Tongue (tissue), 3 donors: ENCODE measurements at places on chromosomes 12 and 14.
A peak's percentile ranks its signal among the peaks of the same experiment; 100 is the strongest.

DNA sequence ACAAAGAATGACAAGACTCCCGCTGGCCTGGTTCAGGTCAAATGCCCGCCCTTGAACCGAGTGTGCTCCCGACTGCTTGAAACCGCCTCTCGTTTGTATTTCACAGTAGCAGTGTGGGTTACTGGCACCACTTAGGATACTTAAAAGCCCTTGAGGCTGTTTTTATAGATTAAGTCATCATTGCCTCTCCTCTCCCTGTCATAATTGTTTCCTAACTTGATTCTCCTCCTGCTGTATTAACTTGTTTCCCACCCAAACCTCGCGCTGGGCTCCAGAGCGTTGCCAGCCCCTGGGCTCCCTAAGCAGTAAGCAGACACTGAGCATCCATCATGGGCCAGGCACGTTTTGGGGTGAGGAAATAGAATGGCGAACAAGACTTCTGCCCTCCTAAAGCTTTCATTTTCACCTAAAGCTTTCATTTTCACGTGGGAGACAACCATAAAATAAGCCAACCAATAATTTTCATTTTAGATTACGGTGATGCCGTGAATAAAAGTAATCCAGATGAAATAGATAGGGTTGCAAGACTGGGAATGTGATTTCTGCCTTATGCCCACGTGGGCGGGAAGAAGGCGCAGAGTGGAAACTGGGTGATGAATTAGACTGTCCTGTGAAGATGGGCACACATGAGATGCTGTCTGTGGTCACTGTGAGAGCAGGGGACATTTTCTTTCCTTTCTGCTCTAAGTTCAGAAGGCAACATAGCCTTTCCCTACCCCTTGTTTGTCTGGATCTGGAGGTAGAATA lies 97.5 kb downstream of the PPP2R5C start:
- DNase-seq, result no peak

DNA sequence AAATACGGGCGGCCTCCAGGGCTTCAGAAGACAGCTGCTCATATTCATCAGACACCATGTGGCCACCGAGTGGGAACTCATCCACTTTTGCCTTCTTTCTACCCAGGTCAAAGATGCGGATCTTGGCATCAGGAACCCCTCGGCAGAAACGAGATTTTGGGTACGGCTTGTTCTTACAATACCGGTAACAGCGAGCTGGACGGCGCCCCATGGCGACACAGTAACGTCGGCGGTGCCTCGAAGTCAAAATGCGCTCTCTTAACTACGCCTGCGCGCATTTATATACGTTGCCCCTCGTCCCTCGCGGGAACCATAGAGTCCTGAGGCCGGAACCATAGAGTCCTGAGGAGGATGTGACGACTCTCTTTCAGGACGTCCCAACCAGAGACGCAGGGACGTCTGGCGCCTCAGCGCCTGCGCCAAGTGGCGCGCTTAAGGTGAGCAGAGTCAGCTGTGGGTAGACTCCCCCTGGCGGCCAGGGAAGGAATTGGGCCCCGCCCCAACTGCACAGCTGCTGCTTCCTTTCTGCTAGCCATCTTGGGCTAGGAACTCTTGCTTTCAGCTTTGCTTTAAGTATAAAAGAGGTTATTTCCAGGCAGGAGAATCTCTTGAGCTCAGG lies at the start of gene RPL10L:
RPL10L (minus strand) TSS at position 256 of the 619 bp plus-strand sequence; CDS start at position 211, 45 bp downstream.
- DNase-seq, result no peak

DNA sequence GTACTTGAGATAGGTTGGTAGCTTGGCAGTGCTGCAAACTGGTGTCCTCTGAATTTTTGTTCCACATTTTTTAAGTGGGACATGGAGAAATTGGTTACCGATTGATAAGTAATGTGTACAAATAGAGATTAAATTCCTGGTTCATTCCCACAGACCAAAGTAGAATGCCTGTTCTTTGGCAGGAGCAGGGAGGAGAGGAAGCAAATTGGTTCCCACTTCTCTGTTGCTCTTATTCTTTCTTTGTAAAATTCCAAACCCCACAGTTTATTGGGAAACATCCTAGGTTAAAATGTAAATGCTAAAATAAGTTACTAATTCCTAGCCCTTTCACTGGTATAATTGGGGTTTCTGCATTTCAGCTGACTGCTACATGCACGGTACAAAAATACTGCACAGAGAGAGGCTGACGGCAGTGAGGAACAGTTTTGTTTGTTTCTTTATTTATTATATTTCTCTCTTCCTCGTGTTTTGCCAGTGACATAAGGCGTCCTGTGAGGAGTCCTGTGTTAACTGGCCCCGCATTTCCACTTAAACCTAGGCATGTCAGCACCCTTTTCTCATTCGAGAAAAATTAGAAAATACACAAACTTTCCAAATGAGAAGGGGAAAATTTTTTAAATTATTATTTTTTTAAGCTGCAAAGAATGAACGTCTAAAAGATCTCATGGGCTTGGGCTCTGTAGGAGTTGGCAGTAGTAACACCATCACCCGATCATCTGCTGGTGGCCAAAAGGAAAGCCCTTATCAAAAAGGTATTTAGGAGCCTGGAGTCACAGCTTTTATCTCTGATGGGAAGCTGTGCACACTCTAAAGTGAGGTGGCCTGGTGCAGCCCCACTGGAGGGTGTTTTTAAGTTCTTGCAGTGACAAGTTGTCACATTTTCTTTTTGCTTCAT lies 25.4 kb upstream of the BCL7A start:
- no peak for DNase-seq

DNA sequence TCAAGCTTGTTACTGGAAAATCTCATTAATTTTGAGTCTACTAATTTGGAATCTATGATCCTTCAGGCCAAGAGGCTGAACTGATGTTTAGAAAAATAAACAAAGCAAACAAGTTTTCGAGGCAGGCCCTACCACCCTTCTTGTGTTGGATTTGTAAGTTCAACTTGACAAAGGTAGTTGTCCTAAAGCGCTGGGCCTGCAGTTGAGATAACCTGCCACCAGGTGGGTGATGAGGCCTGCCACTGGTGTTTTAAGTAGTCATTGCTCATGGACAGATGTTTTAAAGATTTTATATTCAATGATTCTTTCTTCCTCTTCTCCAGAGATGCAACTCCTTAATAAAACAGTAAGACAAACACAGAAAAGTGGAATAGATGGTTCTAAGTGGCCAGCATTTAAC lies 19.4 kb downstream of the ACVRL1 start:
- DNase-seq, result no peak

GRCh38 chr14:57209561-57209960 lies 59.1 kb downstream of the EXOC5 start:
- no peak for DNase-seq

DNA sequence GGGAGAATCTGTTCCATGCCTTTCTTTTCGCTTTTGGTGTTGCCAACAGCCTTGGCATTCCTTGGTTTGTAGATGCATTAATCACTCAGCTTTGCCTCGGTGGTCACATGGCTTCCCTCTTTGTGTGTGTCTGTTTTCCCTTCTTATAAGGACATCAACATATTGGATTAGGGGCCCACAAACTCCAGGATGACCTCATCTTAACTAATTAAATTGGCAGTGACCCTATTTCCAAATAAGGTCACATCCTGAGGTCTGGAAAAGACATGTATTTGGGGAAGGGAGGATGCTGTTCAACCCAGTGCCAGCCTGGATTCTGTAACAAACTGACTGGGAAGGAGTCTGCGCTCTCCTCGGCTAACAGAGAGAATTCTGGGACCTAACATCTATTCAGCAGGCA lies 365.7 kb upstream of the FKBP4 start:
- no peak for DNase-seq

- no peak for DNase-seq
These were observed 1.4 kb upstream of the KLRC1 start for GRCh38 chr12:10454531-10454930.

- no peak for DNase-seq
These were observed 413.4 kb downstream of the BCAT1 start for GRCh38 chr12:24535334-24536069.

GRCh38 chr14:96345669-96346068 lies 17.5 kb downstream of the ATG2B start:
- DNase-seq, result no peak

- no peak for DNase-seq
These were observed 3.5 kb upstream of the HIGD1C start for GRCh38 chr12:50948798-50949197.

DNA sequence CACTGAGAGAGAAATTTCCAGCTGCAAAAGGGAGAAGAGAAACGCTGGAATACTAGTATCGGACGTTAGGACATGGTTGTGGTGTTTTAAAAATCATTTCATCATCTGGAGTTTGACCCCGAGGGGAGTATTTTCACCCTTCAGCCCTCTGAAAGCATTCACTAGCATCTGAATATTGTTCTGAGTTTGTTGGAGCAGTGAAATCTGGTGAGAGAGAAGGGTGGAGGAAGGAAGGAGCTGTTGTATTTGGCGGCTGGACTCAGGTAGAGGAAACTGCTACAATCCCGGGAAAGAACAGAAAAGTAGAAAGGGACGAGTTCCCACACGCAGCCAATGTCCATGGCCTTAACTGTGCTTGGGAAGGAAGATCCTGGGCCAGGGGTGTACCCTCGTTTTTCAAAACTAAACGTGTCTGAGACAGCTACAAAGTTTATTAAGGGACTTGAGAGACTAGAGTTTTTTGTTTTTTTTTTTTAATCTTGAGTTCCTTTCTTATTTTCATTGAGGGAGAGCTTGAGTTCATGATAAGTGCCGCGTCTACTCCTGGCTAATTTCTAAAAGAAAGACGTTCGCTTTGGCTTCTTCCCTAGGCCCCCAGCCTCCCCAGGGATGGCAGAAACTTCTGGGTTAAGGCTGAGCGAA lies 896 bp upstream of the CDKN1B start:
- peak; percentile 63 for DNase-seq

DNA sequence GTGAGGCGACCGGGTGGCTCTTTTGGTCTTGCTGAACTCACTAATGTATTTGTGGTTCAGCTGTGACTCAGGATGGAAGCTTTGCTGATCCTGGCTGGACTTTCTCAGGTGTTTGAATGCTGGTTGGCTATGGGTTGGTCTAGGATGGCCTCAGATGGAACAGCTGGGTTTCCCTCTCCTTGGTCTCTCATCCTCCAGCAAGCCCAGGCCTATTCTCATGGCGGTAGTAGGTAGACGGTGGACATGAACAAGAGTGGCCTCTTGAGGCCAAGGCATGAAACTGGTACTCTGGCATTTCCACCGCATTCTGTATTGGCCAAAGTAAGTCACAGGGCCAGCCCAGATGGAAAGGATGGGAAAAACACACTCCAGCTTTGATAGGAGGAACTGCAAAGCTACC lies 11.8 kb upstream of the POLR3B start:
- DNase-seq, result peak; percentile 50

GRCh38 chr14:59292921-59293534 lies 104.6 kb downstream of the DAAM1 start:
- peak; percentile 15 for DNase-seq

DNA sequence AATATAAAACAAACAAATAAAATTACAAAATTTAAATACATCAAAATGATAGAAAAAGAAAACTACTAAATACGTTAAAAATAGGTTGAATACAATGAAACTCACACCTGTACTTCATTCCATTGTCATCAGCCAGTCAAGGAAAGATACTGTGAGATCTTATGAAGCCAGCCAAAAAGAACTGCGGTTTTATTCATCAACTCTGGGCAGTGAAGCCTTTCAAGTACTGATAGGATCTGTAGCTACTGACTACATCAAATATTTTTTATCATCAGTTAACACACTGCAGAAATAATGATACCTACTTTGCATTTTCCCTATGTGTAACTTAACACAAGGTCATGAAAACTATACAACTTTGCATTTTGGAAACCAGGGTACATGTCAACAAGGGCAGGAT lies 46.3 kb upstream of the FAR2 start:
- no peak for DNase-seq

DNA sequence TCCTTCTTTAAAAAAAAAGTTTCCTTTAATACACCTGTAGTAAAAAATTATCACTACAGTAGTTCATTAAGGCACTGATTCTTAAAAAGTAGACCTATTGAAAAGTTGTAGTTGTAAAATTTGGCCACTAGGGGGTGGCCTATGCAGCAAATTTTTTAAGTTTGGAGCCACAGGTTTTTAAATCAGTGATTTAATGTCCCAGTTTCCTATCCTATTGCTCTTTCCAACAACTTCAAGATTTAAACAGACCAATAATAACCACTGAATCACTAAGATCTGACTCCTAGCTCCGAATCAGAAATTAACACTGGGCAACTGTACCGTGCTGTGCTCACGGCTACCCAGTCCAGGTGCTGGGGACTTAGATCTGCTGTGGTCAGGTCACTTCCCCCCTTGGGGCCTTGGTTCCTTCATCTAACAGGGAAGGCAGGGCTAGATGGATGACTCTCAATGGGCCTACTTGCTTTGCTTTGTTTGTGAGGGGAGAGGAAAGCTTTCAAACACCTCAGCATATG lies 279.3 kb downstream of the MED13L start:
- peak; percentile 78 for DNase-seq

DNA sequence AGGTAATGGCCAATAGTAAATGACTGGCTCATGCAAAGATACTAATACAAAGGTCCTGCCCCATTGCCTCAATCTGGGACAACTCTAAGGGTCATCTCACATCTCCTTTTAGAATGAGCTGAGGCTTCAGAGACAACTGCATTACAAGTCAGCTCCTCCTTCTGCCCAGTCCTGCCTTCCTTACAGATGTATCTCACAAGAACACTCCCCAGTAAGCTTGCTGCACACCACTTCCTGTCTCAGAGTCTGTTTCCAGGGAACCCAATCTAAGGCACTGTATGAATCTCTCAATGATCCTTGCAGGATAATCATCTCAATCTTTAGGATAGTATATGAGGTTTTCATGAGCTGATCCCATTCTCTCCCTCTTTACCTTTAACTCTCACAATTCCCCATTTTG lies 57.8 kb upstream of the ZDHHC17 start:
- DNase-seq, result no peak

DNA sequence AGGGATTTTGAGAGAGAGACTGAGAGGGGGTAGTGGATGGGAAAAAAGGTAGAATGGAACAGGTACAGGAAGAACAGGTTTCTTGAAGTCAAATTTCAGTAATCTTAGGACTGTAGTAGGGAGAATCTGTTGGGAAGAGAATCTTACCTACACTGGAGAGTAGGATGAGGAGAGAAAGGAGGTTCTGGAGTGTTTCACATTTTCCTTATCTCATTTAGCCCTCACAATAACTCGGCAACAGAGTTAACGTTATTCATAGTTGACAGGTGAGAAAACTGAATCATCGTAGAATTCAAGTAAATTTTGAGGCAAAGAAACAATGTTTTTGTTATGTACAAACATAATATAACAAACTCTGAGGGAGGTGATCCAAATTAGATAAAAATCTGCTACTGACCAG lies 17.2 kb upstream of the STRN3 start:
- no peak for DNase-seq

DNA sequence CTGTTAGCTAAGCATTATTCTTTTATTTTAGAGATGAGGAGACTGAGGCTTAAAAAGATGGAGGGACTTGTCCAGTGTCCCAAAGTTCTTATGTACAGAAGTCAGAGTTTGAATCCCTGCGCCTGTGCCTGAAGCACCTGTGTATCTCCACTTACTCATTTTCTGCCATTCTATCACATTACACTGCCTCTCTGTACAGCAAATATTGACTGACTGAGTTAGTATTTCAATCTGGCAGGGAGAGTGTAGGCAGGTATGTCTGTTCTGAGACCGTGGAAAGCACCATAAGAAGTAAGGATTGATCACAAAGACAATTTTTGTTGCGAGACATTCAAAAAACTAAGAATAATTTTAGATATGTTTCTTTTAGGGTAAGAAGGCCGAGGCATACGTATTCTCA lies 162.7 kb downstream of the KITLG start:
- DNase-seq, result no peak
